Left renal cortex interstitium (tissue), 4 donors: ENCODE measurements at places on chromosomes 3 and 15. TPM values are rescaled to one million over a fixed set of nuclear protein-coding genes. Genes with fewer than 3 reads are reported as not detected.

SLC12A1 gene
- 384 TPM for polyA plus RNA-seq

VWA5B2 gene
- polyA plus RNA-seq, result 2.8 TPM

DNA sequence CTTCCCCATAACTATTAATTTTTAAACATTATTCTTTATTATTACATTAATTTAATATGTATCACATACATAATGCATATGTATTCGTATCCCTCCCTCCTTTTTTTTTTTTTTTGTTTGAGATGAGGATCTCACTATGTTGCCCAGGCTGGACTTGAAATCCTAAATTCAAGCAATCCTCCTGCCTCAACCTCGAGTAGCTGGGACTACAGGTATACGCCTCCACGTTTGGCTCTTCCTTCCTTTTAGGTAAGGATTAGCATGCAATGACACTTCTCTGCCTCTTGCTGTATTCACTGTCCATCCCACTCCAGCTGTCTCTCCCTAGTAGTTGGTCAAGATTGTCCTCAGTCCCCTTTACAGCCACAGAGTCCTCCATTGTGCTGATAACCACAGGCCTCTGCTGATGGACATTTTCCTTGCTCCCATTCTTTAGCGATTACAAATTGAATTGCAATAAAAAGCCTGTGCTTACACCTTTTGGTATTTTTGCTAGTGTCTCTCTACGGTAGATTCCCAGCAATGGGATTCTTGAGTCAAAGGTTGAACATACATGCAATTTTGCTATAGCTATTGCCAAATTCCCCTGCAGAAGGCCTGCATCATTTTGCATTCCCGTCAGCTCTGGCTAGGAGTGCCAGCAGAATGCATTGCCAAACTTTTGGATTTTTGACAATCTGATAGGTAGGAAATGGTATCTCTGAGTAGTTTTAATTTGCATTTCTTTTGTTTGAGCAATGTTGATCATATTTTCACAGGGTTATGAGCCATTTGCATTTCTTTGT lies 156.6 kb downstream of the SMAD6 start:
- no peak for DNase-seq

DNA sequence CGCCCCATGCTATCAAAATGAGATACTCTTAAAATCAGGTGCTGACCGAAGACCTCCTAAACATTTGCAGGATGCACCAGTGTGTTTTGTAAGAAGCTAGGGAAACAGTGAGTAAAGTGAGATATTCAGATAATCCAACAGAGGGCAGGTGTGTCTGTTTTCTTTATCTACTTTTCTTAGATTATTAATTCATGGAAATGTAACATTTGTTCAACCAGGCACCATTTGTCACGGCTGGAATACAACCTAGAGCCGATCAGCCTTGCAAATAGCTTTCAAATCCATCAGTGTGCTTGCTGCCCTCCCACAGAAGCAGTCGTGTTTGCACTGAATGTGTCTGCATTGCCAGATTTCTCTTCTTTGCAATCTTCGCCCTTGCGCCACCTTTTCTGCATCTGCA lies 201.9 kb upstream of the CHRM5 start:
- DNase-seq, result no peak

GRCh38 chr3:184387174-184387714 lies 7.4 kb downstream of the CHRD start:
- DNase-seq, result no peak

DNA sequence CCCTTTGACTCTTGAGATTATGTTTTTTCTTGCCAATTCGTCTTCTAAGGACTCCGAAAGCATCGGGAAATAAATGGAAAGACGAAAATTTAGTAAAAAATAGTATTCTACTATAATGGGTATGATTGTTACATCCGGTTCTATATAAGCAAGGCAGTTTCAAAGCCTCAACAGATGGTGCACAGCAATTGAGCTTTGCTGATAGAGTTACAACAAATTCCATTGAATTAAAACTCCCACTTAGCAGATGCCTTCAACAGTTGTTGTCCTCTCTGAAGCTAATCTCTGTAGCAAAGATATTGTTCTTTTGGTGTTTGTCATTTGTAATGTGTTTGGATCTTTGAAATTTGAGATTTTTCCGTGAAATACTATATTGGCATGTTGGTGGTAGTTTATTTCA lies 16.1 kb upstream of the GHSR start:
- no peak for DNase-seq
